ENCODE measurements at places on chromosomes 4 and X.

DNA sequence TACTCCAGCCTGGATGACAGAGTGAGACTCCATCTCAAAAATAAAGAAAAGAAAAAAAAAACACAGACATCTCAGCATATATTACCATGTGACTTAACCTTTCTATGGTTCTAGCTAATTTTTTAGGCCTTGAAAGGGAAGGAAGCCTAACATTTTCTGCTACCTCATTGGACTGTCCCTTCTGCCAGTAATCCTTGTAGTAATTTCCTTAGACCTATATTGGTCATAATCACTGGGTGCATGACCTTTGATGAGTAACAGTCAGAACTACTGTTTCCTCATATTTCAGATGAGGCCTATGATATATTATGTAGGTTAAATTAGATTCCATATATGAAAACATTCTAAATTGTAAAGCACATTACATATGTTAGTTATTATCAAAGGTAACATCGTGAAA is 9.6 kb downstream of the XIAP start:
- DNase-seq: no peak

DNA sequence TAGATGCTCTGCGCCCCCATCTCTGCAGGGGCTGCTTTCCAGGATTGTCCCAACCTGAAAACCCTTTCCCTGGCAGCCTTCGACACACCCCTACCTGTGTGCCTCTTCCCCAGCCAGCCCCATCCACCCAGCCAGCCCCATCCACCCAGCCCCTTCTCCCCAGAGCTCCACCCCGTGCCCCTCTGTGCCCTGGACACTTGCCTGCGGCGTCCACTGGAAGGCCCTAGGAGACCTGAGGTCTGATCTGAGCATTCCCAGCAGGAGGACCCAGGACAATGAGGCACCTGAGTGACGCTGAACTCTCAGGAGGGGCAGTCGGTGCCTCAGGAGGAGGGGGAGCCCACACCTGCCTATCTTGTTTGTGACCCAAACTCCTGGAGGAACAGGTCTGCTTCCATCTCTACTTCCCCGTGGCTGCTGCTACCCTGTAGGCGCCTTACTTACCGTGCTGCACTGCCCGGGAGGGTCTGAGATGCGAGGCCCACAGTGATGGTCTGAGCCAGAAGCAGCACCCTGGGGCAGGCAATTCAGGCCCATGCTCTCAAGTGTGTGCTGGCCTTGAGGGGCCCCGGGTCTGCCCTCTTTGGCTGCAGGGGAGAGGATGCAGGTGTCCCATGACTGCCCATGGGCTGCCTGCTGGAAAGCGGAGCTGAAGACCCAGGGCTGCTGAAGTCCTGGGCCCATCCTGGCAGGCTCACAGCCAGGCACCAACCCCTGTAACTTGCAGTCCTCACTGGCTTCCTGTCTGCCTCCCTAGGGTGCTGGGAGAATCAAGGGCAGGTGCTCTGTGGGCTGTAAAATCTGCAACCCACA is 4.9 kb downstream of the LRPAP1 start:
- no peak for DNase-seq

- DNase-seq: no peak
These were observed 222 bp downstream of the SMAD1 start for GRCh38 chr4:145481942-145482208.

GRCh38 chr4:99810536-99810935 is 6.1 kb upstream of the DAPP1 start:
- no peak for DNase-seq

- no peak for DNase-seq
These were observed 660 bp upstream of the COL25A1 start for GRCh38 chr4:109303140-109303496.

DNA sequence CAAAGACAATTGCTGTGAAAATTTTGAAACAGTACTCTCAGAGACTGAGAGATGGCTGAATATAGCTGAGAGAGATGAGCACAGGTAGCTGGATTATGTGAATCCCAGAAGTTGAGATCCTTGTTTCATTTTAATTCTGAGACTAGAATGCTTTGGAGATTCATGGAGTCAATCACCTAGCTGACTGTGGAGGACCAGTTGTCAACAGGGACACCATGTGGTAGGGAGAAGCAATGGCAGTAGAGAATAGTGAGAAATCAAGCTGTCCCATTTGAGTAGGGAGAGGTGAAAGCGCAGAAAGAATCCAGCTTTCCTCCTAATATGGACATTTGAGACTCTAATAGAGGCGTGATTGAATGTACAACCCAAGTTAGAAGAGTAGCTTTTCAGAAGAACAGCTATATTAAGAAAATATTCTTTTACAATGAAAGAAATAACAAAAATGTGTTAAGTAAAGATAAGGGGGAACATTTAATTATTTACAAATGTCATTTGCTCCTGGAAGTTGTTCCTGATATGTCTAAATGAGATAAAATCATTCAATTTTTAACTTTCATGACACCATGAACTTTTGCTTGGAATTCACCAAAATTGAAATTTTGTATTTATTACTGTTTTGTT is 30.3 kb upstream of the GLRB start:
- no peak for DNase-seq

DNA sequence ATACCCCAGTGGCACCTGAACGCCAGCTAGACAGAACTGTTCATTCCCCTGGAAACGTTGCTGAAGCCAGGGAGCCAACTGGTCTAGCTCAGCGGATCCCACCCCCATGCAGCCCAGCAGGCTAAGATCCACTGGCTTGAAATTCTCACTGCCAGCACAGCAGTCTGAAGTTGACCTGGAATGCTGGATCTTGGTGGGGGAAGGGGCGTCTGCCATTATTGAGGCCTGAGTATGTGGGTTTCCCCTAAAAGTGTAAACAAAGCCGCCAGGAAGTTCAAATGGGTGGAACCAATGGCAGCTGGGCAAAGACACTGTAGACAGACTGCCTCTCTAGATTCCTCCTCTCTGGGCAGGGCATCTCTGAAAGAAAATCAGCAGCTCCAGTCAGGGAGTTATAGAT is 213.0 kb downstream of the NKX6-1 start:
- DNase-seq: no peak

GRCh38 chr4:139202991-139203390 is 26.0 kb upstream of the ELF2 start:
- no peak for DNase-seq

DNA sequence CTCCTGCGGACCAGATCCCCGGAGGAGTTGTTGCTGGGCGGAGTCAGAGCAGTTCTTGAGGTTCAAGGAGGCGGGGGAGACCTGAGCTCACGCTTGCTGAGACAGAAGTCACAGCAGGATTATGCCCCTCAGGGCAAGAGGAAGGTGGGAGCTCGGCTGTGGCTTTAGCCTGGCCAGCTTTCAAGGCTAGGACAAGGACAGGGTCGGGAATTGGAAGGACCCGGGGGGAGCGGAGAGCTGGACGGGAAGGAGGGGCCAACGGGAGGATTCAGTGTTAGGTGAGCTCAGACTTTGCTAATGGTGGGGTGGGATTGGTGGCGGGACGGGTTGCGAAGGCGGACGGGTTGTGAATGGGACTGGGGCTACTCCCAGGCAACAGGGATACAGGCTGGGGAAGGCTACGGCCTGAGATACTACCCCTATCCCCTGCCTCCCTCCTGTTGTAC is at the start of gene RIBC1:
Gene RIBC1, plus strand, starts transcription at position 13 of the 446 bp plus-strand sequence. CDS start 3,404 bp downstream, outside the sequence.
- DNase-seq: no peak

- no peak for DNase-seq
These were observed 94.4 kb downstream of the PHKA2 start for GRCh38 chrX:18889346-18890048.

- no peak for DNase-seq
These were observed 233.8 kb upstream of the UGT8 start for GRCh38 chr4:114364857-114365256.

- no peak for DNase-seq
These were observed 236.2 kb downstream of the FRAS1 start for GRCh38 chr4:78293348-78293747.

- DNase-seq: no peak
These were observed 440.3 kb downstream of the ZIC3 start for GRCh38 chrX:138006180-138006579.

GRCh38 chrX:43882294-43882681 is at the start of gene MAOB:
TSS of gene MAOB (minus strand) at chrX:43882450. CDS start at chrX:43882299, 151 bp downstream.
- DNase-seq: no peak

GRCh38 chr4:52748432-52748831 is 2.8 kb downstream of the ERVMER34-1 start:
- DNase-seq: no peak

- DNase-seq: no peak
These were observed 357.7 kb downstream of the BCOR start for GRCh38 chrX:39740078-39740477.

- DNase-seq: no peak
These were observed 64.0 kb upstream of the PGM2 start for GRCh38 chr4:37762294-37762990.

GRCh38 chr4:136741468-136741867 is 790.8 kb downstream of the PCDH18 start:
- DNase-seq: no peak

GRCh38 chr4:17398035-17398434 is 113.9 kb downstream of the QDPR start:
- DNase-seq: no peak

- no peak for DNase-seq
These were observed 158.6 kb downstream of the TRIML1 start for GRCh38 chr4:188297873-188298272.

- no peak for DNase-seq
These were observed 13.5 kb upstream of the NKX1-1 start for GRCh38 chr4:1419708-1420107.

- no peak for DNase-seq
These were observed 708.6 kb upstream of the MAGEB2 start for GRCh38 chrX:29506729-29507128.

DNA sequence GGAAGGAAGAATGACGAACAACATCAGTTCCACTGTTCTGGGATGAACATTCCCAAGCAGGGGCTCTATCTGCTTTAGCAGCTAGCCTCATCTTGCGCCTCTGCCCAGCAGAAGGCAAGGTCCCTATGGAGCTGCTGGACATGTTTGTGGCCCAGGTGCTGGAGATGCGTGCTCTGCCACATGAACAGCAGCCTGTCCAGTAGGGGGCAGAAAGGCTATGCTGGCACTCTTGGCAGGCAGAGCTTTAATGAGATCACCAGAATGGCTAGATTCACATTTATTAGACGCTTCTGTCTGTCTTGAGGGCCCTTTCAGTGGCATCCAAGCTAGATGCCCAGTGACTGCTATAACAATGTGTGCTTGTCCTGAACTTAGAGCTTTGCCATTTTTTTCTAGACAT is 1826.0 kb downstream of the STIM2 start:
- DNase-seq: no peak

GRCh38 chr4:114653675-114654074 is 55.1 kb downstream of the UGT8 start:
- DNase-seq: no peak

- DNase-seq: no peak
These were observed 24.9 kb upstream of the MTM1 start for GRCh38 chrX:150543230-150544155.

GRCh38 chr4:141999446-142000143 is 363.2 kb downstream of the IL15 start:
- DNase-seq: no peak

- no peak for DNase-seq
These were observed 64.6 kb upstream of the STIM2 start for GRCh38 chr4:26796081-26796480.

GRCh38 chrX:150773117-150773516 is 79.9 kb downstream of the MTMR1 start:
- DNase-seq: no peak

DNA sequence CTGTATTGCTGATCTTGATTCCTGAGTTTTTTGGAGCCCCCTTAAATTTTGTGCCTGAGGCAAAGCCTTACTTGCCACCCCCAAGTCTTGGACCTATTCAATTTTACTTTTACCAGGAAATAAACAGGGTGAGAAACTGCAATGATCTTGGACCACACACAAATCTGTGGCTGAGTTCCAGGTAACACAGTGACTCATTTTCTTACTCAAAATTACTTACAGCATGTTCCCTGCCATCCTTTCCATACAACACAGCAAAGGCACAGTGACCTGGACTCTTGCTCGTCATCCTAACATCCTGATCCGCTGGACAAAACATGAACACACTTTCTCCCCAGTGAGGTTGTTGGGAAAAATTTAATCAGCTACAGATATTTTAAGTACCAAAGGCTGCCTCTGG is 60.7 kb upstream of the S100G start:
- DNase-seq: no peak

DNA sequence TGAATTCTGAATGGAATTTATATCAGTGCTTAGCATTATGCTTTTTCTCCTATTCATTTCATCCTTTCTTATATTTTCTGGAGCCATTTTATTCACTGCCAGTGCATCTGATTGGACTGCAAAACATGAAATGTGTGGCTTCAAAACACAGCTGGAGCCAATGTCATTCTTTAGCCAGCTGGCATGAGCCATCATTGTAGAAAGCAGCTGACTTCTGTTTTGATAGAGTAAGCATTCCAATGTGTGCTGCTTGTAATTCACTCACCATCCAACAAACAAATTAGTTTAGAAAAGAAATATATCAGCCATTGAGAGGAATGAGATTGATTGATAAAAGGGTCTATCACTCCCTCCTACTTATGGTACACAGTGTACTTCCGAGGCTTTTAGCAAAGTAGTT is 2616.0 kb downstream of the ARAP2 start:
- DNase-seq: no peak

DNA sequence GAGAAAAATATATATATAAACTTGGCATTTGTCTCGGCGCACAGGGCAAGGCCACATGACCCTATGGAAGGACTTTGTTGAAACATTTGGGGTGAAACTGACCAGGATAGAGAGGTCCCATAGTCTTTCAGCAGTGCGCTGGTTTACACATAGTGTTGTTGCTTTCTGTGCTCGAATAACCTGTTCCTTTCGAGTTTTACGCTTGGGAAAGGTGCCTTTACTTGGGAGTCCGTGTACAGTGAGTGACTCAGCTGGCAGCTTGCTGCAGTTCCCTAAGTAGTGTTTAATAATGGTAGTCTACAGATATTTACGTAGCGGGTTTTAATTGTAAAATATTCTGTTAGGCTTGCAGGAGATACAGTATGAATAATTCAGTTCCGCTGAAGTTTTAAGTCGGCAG is 578 bp downstream of the APOOL start:
- DNase-seq: no peak

GRCh38 chrX:323721-324628 is 5.4 kb upstream of the GTPBP6 start:
- no peak for DNase-seq

DNA sequence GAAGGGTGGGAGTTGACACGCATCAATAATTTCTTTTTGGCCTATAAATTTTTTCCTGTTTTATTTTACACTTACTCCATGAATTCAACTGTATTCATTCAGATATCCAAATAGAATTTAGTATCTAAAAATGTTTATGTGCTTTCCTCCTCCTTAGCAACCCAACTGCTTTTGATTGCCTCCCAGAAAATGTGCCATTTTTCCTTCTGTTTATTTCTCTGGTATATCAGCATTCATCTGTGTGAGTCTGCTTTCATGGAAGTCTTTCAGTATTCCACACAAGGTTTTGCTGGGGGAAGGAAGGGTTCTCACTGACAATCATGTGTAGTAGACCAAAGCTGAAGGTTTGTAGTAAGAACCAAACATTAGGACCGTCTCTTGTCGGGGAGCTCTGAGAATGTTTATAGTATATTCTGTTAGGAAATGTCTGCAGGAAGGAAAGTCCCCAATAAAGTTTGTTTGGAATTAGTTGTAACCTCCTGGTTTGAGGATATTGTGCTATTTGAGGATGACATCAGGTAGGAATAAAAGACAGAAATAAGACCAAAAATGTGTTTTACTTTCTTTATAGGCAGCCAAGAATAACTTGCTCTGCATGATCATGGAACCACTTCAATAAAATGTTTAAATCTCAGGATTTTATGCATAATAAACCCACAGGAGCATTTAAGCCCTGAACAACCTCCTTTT is 673.6 kb upstream of the INTU start:
- DNase-seq: no peak
